ENCODE measurements at places on chromosomes 6 and 20. TPM values are rescaled to one million over a fixed set of nuclear protein-coding genes. Genes with fewer than 3 reads are reported as not detected.
A peak's percentile ranks its signal among the peaks of the same experiment; 100 is the strongest.

DNA sequence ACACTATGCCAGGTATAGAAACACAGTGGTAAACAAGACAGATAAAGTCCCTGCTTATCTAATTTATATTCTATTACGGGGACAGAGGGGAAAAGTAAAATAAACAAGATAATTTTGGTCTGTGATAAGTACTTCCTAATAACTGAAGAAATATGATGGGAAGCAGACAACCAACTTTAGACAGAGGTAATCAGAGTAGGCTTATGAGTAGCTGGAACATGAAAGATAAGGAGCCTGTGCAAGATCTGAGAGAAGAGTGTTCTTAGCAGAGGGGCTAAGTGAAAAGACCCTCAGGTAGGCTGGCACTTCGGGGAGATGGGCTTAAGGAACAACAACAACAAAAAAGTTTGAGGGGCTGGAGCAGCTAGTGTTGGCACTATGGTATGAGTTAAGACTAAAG, 4.1 kb downstream of the RNF8 start:
- no peak for DNase-seq
- H3K36me3 ChIP-seq: peaks cover under 1% of the 10 kb centered on the region
- H3K4me3 ChIP-seq: no peak overlapping the region
- no peak overlapping the region for H3K27ac ChIP-seq

GRCh38 chr6:44731485-44732095, 344.1 kb downstream of the CDC5L start:
- no peaks in the 10 kb centered on the region for H3K36me3 ChIP-seq
- H3K27me3 ChIP-seq: peaks cover 1% of the 10 kb centered on the region
- H3K4me3 ChIP-seq: no peak overlapping the region
- H3K27ac ChIP-seq: no peak overlapping the region
- peaks cover 13% of the 10 kb centered on the region for H3K4me1 ChIP-seq

The ADGRF5 gene
- not detected for total RNA-seq

The CPXM1 gene
- total RNA-seq: not detected

DNA sequence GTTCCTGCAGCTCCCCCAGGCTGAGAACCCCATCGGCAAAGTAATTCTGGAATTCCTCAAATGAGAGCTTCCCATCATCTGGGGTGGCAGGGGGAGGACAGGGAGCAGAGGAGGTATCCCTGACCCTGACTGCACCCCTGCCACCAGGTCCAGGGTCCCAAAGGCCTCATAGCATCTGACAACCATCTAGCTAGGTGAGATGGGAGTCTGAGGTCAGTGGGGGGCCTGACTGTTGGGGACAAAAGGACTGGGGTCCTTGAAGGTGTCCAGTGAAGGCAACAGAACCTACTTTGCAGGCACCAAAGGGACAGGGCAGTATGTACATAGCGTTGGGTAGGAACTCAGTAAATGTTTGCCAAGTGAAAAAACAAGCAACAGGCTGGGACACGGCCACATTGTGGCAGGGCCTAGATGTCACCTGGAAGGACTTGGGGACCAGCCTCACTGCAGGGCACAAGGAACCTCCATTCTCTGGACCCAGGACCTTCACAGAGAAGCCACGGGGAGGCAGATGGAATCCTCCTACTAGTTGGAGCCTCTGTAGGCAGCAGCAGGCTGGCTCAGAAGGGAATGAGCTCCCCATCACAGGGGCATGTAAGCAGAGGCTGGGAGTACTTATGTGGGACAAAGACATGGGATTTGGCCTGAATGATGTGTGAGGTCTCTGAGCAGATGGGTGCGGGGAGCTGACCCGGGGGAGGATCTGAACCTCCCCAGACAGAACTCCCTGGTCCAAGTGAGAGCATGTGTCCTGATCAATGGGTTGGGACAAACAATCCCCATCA, 3.3 kb downstream of the NECAB3 start:
- no peak for DNase-seq
- no peaks in the 10 kb centered on the region for H3K27me3 ChIP-seq
- H3K27ac ChIP-seq: no peak overlapping the region
- H3K4me1 ChIP-seq: peaks cover 27% of the 10 kb centered on the region
- H3K36me3 ChIP-seq: peaks cover 12% of the 10 kb centered on the region
- H3K4me3 ChIP-seq: no peak overlapping the region

GRCh38 chr6:33661106-33661838, 40.1 kb downstream of the ITPR3 start:
- H3K27me3 ChIP-seq: no peaks in the 10 kb centered on the region
- H3K27ac ChIP-seq: no peak overlapping the region
- no peak for DNase-seq
- H3K4me1 ChIP-seq: no peaks in the 10 kb centered on the region
- H3K4me3 ChIP-seq: no peak overlapping the region

DNA sequence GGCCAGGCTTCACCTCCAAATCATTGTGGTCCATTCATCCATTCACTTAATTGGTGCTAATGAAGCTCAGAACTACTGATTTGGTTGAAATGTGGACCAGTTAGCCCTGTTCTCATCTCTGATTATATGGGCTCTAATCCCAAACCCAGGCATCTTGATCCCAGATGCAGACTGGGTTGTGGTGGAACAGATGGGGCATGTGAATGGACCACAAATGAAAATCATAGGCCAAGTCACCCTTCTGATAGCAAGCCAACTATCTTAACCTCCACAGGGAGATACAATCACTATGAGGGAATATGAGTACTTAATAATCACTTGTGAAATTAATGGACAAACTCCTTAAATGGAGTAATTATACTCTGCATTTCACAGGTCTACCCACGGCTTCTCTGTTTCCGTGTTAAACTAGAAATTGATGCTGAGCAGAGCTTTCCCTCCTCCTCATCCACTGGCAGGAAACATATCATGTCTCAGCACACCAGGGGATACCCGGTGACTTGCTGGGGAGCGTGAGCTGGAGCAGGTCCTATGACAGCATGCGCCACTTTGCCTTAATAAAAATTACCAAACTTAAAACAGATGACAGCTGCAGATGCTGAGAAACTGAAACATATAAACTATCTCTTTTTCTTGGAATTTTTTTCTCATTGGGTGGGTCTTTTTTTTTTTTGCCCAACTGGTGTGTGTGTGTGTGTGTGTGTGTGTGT, 108.8 kb upstream of the HEY2 start:
- H3K4me1 ChIP-seq: no peaks in the 10 kb centered on the region
- no peak overlapping the region for H3K4me3 ChIP-seq
- DNase-seq: no peak
- no peaks in the 10 kb centered on the region for H3K36me3 ChIP-seq
- H3K27ac ChIP-seq: no peak overlapping the region
- H3K27me3 ChIP-seq: peaks cover 32% of the 10 kb centered on the region

GRCh38 chr6:3506751-3507383, 50.0 kb upstream of the SLC22A23 start:
- no peaks in the 10 kb centered on the region for H3K27me3 ChIP-seq
- H3K27ac ChIP-seq: peak overlapping the region; percentile 88

Measured in MCF 10A (cell line).